ENCODE measurements at places on chromosomes 11 and 22.

- DNase-seq: no peak
Measured at GRCh38 chr11:6481924-6482275, 599 bp downstream of the TIMM10B start.

GRCh38 chr11:36702330-36703054, 104.5 kb upstream of the RAG2 start:
- DNase-seq: no peak

- DNase-seq: no peak
Measured at GRCh38 chr11:107473792-107474191, 16.2 kb upstream of the CWF19L2 start.

DNA sequence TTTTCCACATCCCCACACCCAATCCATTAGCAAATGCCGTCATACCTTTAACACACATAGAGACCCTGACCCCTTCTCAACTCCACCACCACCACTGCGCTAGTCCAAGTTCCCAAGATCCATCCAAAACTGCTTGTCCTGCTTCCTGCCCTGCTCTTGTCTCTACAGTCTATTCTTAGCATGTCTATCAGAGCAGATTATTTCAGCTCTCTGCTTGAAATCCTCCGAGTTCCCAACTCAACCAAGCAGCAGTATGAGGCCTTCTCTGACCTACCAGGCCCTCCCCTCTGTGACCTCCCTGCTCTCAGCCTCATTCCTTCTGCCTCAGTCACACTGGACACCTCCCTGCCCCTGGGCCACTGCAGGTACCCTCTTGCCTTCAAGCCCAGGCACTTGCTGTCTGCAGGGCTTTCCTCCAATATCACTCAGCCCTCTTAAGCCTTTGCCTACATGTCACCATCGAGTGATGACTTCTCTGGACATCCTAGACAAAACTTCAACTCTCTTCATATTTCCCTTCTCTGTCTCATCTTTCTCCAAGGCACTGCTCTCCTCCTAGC, 134.6 kb downstream of the SPATA19 start:
- no peak for DNase-seq

DNA sequence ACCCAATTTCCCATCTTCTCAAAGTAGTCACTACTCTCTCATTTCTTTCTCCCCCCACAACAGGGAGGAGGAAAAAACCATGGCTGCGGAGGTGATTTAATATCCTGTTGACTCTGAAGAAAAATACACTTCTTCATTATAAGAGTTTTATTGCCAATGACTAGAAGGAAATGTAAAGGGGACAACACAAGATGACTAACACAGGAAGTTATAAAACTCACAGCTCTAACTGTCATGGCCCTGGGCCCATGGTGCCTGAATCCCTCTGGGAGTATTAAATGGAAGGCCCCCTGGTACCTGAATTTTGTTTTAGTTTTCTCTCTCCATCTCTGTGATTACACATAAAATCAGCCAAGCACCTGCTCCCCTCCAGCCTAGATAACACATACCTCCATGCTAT, 352.8 kb upstream of the FAT3 start:
- DNase-seq: no peak

- no peak for DNase-seq
Measured at GRCh38 chr22:48523091-48523490, 1304.6 kb downstream of the BRD1 start.

GRCh38 chr22:30881361-30882183, 87.0 kb downstream of the MORC2 start:
- no peak for DNase-seq

DNA sequence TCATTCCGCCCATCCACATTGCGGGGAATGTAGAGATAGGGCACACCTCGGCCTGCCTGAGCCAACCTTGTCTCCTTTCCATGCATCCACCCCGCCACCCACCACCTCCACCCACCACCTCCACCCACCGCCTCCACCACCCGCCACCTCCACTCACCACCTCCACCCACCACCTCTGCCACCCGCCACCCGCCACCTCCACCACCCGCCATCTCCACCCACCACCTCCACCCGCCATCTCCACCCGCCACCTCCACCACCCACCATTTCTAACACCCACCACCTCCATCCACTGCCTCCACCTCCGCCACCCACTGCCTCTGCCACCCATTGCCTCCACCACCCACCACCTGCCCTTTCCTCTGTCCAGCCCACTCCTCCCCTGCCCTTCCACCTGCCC, 78.4 kb downstream of the IGLL1 start:
- DNase-seq: no peak

- DNase-seq: no peak
Measured at GRCh38 chr11:134349802-134350355, 18.1 kb downstream of the GLB1L2 start.

DNA sequence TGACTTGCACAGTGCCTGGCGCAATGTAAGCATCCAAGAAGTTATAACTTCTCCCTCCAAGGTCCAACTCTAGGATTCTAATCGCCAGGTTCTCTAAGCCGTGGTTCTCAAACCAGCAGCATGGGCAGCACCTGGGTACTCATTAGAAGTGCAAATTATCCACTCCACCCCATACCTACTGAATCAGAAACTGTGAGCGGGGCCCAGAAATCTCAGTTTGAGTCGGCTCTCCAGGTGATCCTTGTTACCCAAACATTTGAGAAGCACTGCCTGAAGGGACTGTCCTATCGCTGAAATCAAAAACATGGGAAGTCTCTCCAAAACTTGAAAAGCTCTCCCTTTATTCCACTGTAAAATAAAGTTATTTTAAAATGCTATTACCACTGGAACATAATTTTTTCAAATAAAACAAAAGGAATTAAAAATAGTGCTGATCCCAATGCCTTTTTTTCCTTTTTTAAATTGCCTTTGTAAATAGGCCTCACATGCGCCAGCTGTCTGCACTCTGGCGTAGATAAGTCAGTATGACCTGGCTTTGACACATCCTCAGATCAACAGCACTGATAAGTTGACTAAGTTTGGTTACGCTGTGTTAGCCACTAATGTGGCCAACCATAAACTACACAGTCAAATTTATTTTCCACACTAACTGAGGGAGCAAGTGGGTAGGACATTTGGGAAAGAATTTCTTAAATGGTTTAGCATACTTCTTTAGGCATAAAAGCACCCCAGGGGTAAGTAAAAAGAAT, 8.4 kb upstream of the CTR9 start:
- peak; percentile 43 for DNase-seq

DNA sequence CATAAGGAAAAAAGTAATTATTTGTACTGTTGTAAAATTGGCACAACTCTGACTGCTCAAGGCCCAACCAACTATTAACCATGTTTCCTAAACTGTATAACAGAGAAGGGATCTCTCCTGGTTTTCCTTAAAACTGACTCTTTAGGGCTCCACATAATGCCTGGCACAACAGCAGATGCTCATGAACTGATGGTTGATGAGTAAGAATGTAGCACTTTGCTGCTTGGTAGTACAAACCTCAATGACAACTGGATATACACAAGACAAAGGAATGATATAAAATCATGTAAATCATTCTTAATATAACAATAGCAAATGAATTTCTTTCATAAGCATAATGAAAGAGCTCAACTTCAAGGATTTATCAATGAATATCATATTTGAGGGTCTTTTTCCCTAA, 11.7 kb downstream of the MSANTD2 start:
- no peak for DNase-seq

GRCh38 chr11:130848361-130849214, 67.7 kb downstream of the SNX19 start:
- no peak for DNase-seq

- DNase-seq: no peak
Measured at GRCh38 chr11:37973941-37974340, 1375.9 kb upstream of the RAG2 start.

DNA sequence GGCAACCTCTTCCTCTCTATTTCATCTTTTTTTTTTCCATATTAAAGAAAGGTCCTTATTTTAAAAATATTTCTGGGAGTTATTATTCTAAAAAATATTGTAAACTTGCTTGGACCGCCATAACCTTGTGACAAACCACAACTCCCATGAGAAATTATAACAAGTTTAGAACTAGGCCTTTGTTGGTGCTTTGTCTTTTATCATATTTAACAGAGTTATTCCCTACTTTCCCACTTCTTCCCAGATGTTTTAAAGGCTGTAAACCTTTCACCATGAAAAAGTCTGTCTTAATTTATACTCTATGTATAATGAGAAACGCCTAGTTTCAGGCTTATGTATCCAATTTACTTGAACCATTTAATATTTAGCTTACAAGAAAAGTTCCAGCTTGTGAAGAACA, 3.7 kb downstream of the CTSC start:
- DNase-seq: no peak

DNA sequence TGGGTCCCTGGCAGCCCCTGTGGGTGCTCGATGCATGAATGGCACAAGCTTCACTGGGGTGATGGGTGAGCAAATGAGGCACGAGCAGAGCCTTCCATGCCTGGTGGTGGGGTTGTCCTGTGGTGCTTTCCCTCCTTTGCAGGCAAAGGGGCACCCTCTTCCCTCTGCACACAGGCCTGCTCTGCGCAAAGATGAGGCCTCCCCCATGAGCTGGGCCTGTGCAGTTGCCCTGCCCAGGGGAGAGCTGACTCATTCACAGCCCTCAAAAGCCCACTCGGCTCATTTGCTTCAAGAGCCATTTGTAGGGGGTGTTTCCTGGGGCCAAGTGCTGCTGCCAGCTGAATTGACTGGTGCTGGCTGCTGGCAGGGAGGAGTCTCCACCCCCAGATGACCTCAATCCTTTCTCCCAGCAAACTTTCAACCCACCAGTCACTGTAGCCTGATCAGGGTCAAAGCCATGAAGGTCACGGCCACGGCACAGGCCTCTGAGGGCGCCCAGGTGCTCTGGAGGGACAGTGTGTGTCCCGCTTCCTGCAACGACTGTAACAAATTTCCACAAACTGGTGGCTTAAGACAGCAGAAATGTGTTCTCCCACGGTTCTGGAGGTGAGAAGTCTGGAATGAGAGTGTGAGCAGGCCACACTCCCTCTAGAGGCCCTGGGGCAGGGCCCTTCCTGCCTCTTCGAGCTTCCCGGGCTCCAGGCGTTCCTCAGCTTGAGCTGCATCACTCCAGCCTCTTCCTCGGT, 48.8 kb upstream of the ANO1 start:
- no peak for DNase-seq

DNA sequence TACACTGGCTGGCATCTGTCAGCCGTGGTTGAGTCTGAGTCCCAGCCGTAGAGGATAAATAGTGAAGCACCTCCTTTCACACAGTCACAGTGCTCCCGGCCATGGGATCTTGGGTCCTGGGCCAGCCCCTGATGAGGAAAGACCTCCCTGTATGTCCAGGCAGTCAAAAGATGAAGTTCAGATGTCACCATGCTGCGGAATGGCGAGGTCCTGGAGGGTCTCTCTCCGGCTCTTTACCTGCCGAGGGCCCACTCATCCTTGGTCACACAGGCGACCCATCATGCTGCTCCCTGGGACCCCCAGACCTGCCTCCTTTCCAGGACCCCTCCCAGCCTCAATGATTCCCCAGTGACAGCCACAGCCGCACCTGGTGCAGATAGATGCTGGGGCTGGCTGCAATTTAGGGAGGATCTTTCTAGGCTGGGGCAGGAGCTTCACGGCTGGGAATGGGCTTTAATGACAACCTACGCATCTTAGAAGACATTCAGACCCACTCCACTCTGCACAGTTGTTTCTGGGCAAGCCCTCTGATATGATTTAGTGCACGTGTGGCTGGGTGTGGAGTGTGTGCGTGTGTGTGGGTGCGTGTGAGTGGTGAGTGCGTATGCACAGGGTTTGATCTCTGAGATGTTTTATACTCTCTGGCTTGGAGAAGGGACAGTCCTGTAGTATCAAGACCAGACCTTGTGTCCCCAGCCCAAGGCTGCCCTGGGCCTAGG, 79.7 kb downstream of the FBLN1 start:
- DNase-seq: no peak

DNA sequence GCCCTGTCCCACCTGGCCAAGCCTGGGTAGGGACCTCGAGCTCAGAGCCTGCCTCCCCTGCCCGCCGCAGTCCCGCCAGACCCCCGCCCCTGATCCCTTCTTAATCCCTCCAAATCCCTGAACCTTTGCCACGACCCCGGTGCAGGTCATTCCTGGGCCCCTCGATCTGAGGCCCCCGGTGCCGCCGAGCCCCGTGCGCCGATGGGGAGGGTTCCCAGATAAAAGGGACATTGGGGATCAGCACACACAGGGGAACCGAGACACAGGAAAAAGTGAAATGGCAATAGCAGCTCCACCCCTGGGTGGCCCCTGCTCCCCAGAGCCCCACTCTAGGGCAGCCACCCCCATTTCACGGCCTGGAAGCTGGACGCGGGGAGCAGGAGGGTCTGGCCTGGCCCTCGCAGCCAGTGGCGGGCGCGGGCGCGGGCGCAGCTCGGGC, 1.3 kb upstream of the WNT7B start:
- no peak for DNase-seq

GRCh38 chr22:24059793-24060192, 48.7 kb downstream of the CABIN1 start:
- no peak for DNase-seq

DNA sequence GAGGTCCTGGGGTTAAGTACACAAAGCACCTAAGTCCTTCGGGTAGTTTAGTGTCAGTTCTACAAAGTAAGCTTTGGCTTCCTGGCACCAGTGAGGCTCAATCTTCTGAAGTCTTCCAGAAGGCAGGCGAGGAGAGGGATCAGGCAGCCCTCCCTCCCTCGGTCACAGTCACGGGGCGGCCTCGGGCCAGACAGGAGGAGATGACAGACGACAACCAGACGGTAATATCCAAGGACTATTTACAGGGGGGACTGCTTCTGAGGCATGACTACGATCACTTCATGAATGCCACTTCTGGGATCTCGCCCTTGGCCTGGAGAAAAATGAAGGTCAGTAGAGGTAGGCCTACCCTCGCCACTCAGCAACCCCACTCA, 383 bp upstream of the TMEM223 start:
- no peak for DNase-seq

- no peak for DNase-seq
Measured at GRCh38 chr11:111019451-111019850, 226.1 kb upstream of the POU2AF2 start.
